ENCODE measurements at places on chromosomes 16 and 17.

- no peak for DNase-seq
Measured at GRCh38 chr16:53866520-53866919, 162.6 kb downstream of the FTO start.

DNA sequence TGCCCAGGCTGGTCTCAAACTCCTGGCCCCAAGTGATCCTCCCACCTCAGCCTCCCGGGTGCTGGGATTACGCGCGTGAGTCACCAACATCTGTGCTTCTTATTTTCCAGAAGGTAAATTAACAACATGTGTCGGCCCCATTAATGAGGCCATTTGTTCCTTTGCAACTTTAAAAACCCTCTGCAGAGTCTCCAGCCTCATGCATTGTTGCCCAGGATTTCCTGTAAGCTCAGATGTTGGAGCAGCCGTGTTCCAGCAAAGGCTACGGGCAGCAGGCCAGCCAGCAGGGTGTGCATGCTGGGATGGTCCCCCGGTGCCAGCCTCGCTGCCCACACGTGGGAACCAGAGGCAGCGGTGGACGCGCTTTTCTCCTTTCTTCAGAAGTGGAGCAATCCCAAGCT lies 19.1 kb upstream of the HEXD start:
- DNase-seq: no peak

GRCh38 chr17:66548158-66548557 lies 245.7 kb downstream of the PRKCA start:
- DNase-seq: no peak

DNA sequence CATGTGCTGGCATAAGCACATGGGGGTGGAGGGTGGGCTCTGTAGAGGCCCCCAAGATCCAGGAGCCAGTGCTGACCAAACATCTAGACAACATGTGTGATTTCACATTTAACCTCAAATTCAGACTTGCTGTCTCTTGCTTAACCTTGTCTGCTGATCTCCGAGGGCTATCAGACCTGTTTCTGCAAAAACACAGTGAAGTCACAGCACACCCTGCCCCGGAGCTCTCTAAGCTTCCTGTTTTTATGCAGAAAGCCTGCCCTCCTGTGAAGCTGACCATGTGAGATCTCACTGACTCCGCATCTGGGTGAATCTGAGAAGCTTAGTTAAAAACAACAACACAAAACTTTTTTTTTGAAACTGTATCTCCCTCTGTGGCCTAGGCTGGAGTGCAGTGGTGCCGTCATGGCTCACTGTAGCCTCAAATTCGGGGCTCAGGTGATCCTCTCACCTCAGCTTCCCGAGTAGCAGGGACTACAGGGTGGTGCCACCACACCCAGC lies 6.6 kb upstream of the DPEP2 start:
- no peak for DNase-seq

- DNase-seq: no peak
Measured at GRCh38 chr17:78400581-78401240, 22.3 kb downstream of the PGS1 start.

DNA sequence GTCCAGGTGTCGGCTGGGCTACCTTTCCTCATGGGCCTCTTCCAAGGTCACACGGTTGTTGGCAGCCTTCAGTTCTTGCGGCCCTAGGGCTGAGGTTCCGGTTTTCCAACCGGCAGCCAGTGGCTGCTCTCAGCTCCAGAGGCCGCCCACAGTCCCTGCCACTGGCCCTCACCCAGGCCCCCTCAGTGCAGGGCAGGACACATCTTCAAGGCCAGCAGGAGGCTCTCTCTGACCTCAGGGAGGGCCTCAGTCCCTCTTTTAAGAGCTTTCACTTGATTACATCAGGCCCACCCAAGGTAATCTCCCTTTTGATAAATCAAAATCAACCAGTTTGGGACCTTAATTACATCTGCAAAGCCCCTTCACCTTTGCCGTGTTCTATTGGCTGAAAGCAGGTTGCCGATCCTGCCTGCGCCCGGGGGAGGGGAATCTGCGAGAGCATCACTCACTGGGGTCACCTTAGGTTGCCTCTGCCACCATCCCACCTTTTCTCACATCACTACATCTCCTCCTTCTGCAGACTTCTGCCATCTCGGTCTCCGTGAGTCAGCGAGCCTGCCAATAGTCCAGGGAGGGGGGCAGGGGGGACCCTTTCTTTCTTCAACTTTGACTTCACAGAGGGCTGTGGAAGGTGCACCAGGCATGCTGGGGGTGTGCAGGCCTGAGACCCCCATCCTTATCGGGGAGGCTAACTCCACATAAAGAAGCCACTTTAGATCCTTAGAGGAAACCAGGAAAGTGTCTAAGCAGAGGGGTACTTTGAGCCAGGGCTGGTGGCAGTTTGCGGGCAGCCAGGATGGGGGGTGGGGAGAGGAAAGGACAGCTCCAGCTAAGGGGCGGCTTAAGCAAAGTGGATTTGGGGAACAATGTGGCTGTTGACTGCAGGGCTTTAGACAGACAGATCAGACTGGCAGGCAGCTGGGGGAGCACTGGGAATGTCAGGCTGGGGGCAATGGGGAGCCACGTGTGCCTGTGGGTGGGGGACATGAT lies 28.8 kb upstream of the NXPH3 start:
- no peak for DNase-seq

- no peak for DNase-seq
Measured at GRCh38 chr17:71184716-71185115, 936.1 kb upstream of the SOX9 start.

DNA sequence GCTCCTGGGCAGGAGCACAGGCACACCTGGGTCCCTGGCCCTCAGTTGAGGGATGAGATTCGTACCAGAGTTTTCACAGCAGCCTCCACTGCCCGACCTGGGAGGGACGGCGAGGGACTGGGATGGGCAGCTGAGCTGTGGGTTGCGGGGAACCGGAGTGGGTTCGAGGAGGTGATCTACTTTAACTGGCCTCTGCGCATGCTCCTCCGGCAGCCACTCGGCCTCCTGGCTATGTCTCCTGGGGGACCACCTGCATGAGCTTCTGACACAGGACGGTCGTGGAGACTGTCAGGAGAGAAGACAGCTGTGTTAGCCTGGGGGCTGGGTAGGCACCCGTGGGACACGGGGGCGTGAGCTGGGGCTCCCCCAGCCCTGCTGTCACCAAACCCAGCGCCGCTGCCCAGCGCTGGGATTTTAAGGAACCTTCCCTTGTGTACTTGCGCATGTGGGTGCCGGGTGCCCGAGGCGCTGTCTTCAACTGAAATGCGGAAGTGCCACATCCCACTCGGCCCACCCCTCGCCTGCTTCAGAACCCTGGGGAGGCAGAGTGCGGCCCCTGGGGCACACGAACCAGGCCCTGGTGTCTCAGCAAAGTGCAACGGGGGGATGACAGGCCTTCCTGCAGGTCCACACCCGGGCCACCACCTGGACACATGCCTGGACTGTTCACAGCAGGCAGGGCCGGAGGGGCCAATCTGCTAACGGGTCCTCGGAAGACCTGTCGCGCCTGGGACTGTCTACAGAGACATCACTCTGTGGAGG lies 36.4 kb downstream of the SLC7A5 start:
- DNase-seq: no peak

DNA sequence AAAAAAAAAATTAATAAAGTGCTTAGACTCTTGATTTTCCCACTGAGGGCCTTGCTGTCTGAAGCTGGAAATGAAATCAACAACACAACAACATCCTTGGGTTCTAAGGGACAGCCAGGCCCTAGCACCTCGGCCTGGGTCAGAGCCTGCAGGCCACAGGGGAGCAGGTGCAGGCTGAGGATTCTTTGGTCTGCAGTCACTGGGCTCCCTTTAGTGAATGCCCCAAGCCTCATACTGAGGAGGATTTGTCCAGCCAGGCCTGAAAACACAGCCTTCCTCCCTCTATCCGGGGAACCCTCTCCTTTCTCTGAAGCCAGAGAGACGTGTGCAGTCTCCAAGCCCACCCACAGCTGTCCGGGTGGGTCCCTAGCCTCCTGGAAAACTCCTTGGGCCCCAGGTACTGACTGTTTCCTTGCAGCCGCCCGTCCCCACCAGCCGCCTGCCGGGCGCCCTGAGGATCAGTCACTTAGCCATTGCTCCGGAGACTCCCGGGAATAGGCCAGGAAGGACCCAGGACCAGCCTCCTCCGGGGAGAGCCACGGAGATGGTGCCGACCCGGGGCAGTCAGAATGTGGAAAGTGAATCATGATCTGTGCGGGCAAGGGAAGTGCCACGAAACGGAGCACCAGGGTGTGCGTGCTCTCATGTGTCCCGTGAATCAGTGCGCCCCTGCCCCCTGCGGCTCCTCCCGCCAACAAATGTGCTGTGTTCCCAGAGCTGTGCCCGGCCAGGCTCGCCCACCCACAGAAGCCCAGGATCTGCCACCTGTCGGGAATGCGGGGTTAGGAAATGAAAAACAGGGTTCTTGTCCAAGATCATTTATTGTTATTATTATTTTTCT lies 91.0 kb downstream of the RTN4RL1 start:
- DNase-seq: no peak

GRCh38 chr16:7057458-7057857 lies 275.2 kb upstream of the RBFOX1 start:
- no peak for DNase-seq

GRCh38 chr16:70478912-70479341 lies 24.5 kb downstream of the FCSK start:
- DNase-seq: no peak

GRCh38 chr16:76639685-76640289 lies 362.6 kb downstream of the CNTNAP4 start:
- DNase-seq: no peak

- DNase-seq: no peak
Measured at GRCh38 chr16:9408297-9408878, 316.9 kb downstream of the HAPSTR1 start.

DNA sequence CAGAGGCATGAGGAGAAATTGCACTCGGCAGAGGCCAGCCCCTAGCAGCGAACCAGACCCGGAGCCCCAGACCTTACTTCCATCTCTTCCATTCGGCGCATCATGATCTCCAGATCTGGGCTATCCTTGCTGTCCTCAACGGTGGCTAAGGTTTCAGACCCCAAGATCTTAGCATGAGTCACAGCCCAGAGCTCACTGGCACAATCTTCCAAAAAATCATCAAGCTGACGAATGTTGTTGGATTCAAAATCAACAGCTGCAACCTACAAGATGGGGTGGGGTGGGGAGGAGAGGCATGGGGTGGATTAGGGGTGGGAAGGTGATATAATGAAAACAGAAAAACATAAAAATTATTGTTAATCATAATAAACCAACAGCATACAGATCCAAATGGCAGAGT lies 39.7 kb upstream of the PITPNM3 start:
- no peak for DNase-seq

DNA sequence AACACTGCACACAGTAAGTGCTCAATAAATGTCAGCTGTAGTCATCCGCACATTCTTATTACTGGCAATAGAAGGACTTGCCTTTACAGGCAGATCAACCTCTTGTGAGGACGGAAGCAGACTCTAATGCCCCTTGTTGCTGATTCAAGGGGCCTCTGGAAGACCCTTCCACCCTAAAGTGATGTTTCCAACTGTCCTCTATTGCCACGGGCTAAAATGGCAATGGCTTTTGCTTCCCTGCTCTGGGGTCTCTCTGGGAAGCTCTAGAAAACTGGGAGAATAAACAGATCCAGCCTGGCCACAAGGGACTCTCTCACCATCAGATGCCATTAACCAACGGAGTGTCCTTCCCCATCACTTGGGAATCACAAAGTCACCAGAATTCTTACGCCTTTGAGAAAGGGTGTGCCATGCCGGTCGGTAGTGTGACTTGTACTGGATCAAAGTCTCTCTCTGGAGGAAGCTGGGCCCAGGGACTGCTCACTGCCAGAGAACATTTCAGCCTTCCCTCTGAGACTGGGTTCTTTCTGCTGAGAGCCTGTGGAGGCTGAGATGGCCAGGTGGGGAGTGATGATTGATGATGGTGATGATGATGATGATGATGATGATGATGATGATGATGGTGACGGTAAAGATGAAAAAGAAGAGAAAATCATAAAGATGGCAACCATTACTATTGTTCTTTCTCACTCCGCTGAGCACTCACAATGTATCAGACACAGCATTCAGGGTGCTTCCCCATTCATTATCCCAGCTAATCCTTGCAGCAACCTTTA lies 146.8 kb downstream of the CYLD start:
- no peak for DNase-seq

DNA sequence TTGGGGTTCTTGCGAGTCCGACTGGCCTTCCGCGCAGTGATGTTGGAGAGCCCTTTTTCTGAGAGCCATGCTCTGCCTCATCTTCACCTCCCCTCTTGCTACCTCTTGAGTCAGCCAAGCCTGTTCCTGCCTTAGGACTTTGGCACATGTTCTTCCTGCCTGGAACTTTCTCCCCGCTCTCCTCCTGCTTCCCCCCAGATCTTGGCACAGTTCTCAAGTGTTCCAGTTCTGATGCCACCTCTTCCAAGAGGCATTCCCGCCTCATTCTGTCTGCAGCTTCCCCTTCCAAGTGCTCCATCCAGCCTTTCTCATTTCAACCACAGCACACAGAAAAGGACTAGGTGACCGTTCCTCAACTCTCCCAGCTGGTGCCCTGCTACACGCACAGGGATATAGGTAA lies 7.7 kb downstream of the AKAP1 start:
- no peak for DNase-seq

DNA sequence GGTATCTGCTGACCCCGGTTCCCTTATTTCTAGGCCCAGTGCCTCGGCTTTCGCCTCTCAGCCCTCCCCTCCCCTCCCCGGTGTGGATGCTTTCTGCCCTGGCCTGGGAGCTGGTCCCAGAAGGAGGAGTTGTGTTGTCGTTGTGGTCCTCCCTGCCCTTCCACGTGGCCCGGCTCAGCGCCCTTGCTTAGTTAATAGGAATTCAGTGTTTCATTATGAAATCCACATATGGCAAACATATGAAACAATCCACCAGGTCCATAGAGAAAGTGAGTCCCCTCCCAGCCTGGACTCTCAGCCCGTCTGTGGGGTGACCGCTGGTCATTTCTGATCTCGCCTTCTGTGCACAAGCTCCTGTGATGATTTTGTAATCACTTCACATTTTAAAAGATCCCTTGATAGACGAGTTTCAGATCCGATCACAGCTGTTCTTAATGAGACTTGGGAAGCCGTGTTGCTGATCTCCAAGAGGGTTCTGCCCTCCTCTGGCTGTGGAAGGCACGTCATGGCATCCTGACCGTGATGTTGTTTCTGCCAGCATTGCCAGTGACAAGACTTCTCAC lies 112.1 kb downstream of the BANP start:
- no peak for DNase-seq

DNA sequence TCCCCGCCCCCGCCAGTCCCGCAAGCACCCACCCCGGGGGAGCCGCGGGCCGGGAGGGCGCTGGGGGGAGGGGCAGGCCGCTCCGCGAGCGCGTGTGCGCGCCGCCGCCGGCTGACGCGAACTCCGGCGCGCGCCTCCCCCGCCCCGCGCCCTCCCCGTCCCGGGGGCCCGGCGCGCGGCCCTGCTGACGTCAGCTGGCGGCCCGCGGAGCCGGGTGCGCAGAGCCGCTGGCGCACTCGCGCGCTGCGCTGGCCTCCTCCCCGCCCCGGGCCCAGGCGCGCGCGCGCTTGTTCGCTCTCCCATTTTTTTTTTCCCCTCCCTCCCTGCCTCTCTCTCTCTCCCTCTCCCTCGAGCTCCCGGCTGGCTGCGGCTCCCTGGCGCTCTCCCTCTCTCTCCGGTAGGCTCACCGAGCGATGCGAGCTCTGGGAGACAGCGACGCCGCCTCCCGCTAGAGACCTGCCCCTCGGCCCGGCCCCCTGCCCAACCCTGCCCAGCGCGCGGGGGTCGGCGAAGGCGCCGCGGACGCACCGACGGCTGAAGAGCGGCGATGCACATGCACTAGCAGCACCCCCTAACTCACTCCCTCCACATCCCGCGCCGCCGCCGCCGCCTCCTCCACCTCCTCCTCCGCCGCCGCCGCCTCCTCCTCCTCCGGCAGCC lies at the start of gene GNAO1:
GNAO1 (plus strand) TSS at position 334 of the 660 bp plus-strand sequence. CDS start 747 bp downstream, outside the sequence.
- no peak for DNase-seq
